Breast epithelium (tissue), 4 donors: ENCODE measurements at places on chromosomes 3 and 15.

DNA sequence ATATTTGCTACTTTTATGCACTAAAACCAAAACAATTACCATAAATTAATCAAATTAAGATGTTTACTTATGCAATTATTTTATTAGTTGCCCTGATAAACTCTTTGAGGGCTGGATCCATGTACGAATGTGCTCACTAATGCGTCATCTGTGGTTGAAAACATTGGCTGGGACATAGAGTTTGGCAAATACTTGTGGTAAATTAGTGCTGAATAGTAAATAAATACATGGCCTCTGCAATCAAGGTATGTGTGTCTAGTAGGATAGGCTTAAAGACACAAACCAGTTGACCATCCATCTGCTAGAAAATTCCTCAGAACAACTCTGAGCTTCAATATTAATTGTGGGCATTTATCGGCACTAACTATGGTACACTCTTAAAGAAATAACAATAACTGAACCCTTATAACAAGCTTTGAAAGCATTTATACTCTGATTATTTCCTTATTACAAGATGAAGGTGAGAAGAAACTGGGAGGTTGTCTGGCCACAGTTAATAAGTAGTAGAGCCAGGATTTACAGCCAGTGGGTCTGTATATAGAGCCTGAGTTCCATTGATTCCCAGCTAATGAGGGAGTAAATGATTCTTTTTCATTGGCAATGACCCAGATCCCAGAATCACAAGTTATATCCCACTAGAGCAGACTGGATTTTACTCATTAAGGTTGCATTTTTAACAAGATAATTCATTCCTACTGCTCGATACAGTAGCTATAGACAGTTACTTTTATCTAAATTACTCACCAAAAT lies 169.5 kb upstream of the CNTN6 start:
- DNase-seq = no peak

DNA sequence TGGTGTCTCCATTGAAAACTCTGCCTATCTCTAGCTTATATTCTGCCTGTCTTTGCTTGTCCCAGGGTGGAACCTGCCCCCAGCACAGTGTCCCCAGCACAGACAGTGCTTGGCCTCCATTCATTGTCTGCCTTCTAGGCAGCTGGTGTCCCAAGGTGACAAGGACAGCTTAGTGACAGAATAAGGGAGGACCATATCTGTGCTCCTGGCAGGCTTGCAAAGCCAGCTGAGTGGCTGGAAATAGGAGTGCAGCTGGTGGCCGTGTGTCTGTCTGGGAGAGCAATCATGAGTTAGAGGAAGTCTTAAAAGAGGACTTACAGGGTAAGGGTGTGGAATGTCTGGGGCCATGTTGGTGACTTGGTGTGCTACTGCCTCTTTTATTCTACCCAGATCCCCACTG lies 33.4 kb downstream of the SCN5A start:
- no peak for DNase-seq

DNA sequence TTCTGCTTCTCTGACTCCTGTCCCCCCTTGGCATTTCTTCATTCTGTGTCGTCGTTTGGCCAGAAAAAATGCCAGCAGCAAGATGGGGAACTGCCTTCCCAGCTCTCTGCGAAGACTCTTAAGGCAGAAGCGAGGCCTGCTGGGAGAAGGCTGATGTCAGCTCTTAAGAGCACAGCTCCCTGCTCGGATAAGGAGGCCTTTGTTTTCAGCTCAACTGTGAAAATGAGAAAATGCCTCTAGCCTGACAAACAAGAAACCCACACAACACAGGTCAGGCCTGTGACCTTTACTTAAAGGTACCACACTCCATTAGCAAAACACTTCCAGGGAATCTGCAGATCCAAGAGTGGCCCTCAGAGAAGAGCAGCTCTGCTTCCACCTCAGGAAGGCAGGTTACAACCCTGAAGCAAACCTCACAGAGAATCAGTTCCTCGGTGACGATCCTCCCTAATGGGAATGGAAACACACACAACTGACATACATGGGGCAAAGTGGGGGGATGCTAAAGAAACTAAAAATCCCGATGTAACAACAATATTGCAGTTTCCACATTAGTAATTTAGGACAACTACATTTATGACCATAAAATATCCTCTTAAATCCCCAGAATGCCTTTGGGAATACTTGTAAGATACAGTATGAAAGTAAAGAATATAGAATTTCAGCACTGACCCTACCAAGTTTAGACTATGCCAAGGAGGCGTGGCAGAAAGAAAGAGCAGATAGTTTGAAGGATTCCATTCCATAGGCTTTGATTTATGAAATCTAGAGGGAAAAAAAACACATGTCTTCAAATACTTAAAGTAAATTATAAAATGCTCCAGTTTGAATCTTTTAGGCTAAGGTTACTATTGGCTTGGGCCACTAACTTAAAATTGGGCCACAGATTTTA lies 52.1 kb downstream of the VGLL4 start:
- DNase-seq = peak; percentile 61

DNA sequence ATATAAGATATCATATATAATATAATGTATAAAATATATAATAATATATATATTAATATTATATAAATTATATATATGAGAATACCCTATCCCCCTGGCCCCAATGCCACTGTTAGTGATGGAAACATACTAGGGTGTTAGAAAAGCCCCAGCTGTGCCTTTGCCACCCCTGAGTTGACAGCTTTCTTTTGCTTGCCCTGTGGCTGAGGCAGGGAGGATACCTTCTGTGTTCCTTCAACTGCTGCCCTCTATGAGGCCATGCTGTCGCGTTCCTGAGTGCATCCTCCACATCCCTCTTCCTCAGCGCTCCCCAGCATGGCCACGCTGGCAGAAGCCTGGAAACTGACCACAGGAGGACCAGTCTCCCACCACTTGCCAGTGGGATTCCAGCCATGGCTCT lies 26.3 kb downstream of the FAN1 start:
- no peak for DNase-seq

- no peak for DNase-seq
Observed at GRCh38 chr3:52194485-52195290, 3.3 kb upstream of the ALAS1 start.
